ENCODE measurements at places on chromosomes 12 and 14.

DNA sequence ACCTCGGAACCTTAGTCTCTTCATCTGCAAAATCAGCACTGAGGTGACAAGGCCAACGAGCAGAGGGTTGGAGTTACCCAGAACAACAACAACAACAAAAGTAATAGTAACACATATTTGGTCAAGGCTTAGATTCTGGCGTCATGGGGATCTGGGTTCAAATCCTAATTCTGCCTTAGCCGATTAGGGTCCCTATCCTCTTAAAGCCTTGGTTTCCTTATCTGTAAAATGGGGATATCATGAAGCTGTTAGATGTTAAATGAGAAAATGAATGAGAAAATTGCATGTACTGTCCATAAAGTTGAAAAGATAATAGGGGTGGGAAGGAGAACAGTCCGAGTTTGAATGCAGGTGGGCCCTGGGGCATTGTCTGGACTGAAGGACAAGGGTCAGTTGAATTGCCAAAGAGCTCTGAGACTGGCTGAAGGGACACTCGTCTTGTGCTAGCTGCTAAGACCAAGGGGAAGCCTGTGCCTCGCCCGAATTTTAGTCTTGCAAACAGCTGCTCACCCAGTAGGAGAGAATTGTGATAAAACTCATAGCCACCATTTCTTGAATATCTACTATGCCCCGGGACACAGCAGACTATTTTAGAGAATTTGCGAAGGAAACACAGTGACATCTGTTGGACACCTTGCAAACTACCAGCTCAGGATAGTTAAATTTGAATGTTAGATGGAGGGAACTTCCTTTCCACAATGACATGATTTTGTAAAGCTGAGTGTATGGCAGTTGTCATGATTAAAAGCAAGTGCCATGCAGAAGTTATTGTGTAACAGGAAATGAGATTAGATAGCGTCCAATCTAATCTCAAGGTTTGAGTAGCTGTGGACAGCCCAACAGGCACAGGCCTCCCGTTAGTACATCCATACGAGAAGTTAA lies 6.8 kb upstream of the HNF1A start:
- peak; percentile 27 for DNase-seq

- DNase-seq, result no peak
Measured at GRCh38 chr12:109890620-109891170, 9.4 kb upstream of the TCHP start.

GRCh38 chr12:10027311-10027710 lies 3.2 kb upstream of the CLEC9A start:
- DNase-seq, result no peak

- no peak for DNase-seq
Measured at GRCh38 chr14:86802726-86803125, 1190.3 kb downstream of the GALC start.
